ENCODE measurements at places on chromosomes 5 and 9. TPM values are rescaled to one million over a fixed set of nuclear protein-coding genes. Genes with fewer than 3 reads are reported as not detected.

ZFP37 gene
- 0.77 TPM for polyA plus RNA-seq

- no peak for DNase-seq
Measured at GRCh38 chr9:32463500-32464293, 62.3 kb downstream of the RIGI start.

- no peak for DNase-seq
Measured at GRCh38 chr5:174943785-174944184, 219.4 kb downstream of the MSX2 start.

EGR1 gene
- 168 TPM for polyA plus RNA-seq

DNA sequence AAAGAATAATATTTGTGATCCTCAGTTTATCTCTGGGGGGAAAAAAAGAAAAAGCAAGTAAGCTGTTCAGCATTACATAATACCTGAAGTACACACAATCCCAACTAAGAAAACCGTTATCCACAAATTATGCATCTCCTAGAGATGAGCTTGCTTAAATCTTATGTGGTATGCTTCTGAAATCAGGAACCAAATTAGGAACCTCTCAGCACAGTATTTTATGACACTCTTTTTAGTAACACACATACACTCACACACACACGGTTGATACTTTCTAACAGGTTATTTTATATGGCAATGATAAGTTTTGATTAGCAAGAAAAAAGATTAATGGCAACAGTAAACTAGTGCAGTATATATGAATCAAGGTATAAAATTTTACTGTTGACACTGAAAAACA is 1.2 kb upstream of the ZNF510 start:
- DNase-seq = no peak

DNA sequence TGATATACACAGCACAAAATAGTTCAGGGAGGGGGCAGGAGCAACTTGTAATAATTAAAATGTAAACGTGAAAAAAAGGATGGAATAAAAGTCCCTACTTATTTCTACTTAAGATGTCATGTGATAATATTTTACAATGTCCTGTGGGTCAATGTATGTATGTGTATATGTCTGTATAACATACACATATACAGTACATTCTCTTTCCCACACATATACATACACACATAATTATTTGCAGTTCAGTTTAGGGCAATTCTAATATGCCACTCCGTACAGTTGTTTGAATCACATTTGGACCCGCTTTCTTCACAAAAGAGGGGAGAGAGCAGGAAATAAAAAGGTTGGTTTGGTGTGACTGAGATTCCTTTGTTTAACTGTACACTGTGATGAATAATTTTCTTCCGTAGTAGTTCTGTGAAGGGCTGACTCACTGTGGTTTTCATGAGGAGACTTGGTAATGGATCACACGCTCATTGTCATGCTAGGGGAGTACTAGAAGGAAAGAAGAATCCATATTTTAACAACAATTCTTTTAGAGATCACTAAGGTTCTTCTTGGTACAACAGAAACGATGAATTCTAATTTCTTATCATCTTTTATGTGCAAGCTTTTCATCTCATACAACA is 26.2 kb upstream of the ACOT12 start:
- no peak for DNase-seq

- no peak for DNase-seq
Measured at GRCh38 chr9:108270561-108270960, 585.2 kb downstream of the ACTL7B start.

RBM22 gene
- polyA plus RNA-seq = 21.1 TPM

- no peak for DNase-seq
Measured at GRCh38 chr5:92644266-92644886, 936.6 kb downstream of the NR2F1-AS1 start.

GRCh38 chr9:86730163-86730928 is 217.0 kb downstream of the GAS1 start:
- no peak for DNase-seq

TRIM14 gene
- polyA plus RNA-seq = 0.38 TPM

- no peak for DNase-seq
Measured at GRCh38 chr9:130746434-130747212, 53.0 kb downstream of the EXOSC2 start.

GRCh38 chr5:159097784-159098602 is 1.7 kb downstream of the EBF1 start:
- peak; percentile 62 for DNase-seq

- DNase-seq = no peak
Measured at GRCh38 chr9:133569121-133569785, 34.7 kb downstream of the ADAMTSL2 start.

DNA sequence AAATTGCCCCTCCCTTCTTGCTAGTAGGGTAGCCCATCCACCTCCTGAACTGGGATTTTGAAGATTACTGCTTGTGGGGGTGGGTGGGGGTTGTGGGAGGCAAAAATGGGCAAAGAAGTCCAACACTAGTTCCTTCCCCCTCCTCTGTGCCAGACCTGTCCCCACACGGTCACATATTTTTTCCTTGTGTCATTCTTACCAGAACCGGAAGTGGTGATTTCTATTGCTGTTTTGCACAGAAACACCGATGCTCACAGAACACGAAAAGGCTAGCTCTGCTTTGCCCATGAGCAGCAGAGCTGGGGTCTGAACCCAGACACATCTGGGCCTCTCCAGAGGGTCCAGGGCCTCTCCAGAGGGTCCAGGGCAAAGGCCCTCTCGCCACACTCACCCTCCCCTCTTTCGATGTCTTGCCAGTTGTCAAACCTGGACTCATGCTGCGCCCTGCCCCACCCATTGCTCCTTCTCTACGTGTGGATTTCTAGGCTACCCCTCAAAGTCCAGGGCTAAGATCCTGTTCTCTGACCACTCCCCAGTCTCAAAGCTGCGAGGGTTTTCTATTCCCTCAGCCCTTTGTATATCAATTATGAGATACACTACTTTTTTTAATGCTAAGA is 264.4 kb upstream of the MSX2 start:
- no peak for DNase-seq

SPARC gene
- polyA plus RNA-seq = 170 TPM

KIF24 gene
- 0.18 TPM for polyA plus RNA-seq

DNA sequence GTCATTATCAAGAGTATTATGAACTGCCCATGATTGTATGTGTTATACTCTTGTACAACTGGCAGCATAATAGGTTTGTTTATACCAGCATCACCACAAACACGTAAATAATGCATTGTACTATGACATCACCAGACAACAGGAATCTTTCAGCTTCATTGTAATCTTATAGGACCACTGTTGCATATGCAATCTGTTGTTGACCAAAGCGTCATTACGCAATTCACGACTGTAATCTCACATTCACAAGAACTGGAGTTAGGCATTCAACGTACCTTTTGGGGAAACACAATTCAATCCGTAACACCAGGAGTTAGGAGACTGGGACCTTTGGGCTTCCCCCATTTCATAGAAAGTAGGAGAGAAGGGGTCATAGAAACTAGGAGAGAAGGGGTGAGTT is 20.4 kb upstream of the ARSI start:
- DNase-seq = no peak

FCN1 gene
- 0.51 TPM for polyA plus RNA-seq

DNA sequence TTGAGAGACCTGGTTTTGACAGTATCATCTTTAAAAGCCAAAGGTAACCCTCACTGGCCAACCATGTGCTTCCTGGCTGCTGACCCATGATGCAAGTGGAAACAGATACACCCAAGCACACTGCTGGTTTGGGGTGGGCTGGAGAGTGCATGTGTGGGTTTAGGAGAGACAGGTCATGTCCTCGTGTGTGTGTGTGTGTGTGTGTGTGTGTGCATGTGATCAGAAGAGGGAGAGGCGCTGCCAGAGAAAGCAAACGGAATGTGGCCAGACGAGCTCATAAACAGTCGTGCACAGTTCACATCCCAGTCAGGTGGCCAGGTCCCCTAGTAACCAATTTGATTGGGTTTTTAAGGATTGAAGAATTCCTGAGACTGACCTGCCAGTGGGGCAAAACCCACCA is 112.8 kb upstream of the ICE1 start:
- DNase-seq = no peak
